ENCODE measurements at places on chromosomes 2 and 18.
A peak's percentile ranks its signal among the peaks of the same experiment; 100 is the strongest.

DNA sequence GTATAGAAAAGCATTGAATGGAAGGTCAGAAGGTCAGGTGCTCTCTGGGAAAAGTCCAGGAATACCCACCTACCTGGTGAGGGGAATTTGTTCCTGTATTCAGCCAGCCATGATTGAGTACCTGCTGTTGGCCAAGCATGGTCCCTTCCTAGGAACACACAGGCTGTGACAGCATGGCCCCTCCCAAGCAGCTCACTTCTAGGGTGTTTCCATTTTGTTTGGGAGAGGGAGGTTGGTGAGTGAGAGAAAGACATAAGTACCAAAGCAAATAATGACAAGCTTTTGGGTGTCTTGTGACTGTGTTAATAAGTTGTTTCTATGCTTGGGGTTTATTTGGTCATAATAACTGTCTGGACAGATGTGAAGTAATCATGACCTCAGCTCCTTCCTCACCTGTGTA, 46.3 kb downstream of the CABLES1 start:
- DNase-seq: no peak

- DNase-seq: peak; percentile 91
Measured at GRCh38 chr2:65320042-65320725, 92.6 kb downstream of the ACTR2 start.

GRCh38 chr18:80253871-80254492, 6.7 kb upstream of the PARD6G start:
- DNase-seq: no peak

- DNase-seq: no peak
Measured at GRCh38 chr2:129252781-129253460, 726.5 kb upstream of the RAB6C start.
